ENCODE measurements at places on chromosomes 4 and X.

DNA sequence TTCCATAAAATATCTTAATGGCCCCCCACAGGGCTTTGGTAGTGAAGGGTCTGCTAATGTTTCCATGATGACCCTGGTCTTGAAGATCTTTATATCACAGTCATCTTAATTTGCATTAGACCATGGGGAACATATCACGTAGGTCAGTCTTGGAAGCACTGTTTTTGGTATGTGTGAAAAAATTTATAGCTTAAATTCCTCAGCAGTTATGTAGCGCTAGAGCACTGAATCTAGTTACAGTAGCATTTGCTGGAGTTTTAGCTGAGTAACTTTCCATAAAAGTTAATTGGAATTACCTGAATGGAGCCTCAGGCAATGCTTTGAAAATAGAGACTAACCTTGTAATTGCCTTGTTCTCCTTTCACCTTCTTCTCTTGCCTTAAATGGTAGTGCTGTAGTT lies 648.8 kb downstream of the IQCM start:
- DNase-seq, result no peak

GRCh38 chr4:183177001-183177400 lies 77.9 kb downstream of the WWC2 start:
- DNase-seq, result no peak

DNA sequence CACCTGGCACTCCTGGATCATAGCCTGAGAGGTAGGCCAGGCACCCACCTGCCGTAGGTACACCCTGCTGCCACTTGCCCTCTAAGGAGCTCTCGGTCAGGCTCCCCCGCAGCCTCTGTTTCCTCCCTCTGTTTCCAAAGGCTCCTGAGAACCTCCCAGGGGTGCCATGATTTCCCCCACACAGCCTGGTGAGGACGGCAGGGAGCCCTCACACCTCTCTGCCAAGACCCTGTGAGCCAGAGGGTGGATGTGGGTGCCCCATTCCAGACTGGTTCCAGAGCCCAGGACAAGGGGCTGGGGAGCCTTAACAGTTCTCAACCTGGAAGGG lies 1.6 kb upstream of the ABLIM2 start:
- DNase-seq, result no peak

- DNase-seq, result no peak
These were observed 369.5 kb upstream of the FAM241A start for GRCh38 chr4:111775556-111776297.

- no peak for DNase-seq
These were observed 116.4 kb downstream of the RAP1GDS1 start for GRCh38 chr4:98377559-98377958.

GRCh38 chr4:21102667-21103066 lies 402.4 kb downstream of the PACRGL start:
- no peak for DNase-seq

DNA sequence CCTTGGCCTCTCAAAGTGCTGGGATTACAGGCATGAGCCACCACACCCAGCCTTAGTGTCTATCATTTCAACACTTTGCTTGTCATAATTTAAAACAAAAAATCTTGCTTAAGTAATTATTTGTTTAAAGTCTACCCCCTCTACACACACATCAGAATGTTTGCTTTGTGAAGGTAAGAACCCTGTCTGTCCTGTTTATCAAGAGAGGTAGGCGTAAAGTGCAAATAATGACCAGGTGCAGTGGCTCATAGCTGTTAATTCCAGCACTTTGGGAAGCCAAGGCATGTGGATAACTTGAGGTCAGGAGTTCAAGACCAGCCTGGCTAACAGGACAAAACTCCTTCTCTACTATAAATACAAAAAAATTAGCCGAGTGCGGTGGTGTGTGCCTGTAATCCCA lies 326.7 kb upstream of the CLNK start:
- no peak for DNase-seq

GRCh38 chrX:19863212-19863856 lies 24.1 kb downstream of the SH3KBP1 start:
- DNase-seq, result no peak

GRCh38 chr4:181950372-181951127 lies 292.7 kb upstream of the TENM3 start:
- no peak for DNase-seq
